ENCODE measurements at places on chromosomes 5 and 9.

- DNase-seq, result no peak
Observed at GRCh38 chr9:27181381-27181780, 72.4 kb downstream of the TEK start.

- DNase-seq, result no peak
Observed at GRCh38 chr9:92775466-92775865, 10.8 kb upstream of the BICD2 start.

- DNase-seq, result no peak
Observed at GRCh38 chr5:17910318-17910717, 276.1 kb downstream of the TAF11L14 start.

- no peak for DNase-seq
Observed at GRCh38 chr5:82796643-82797416, 280.4 kb downstream of the TMEM167A start.

DNA sequence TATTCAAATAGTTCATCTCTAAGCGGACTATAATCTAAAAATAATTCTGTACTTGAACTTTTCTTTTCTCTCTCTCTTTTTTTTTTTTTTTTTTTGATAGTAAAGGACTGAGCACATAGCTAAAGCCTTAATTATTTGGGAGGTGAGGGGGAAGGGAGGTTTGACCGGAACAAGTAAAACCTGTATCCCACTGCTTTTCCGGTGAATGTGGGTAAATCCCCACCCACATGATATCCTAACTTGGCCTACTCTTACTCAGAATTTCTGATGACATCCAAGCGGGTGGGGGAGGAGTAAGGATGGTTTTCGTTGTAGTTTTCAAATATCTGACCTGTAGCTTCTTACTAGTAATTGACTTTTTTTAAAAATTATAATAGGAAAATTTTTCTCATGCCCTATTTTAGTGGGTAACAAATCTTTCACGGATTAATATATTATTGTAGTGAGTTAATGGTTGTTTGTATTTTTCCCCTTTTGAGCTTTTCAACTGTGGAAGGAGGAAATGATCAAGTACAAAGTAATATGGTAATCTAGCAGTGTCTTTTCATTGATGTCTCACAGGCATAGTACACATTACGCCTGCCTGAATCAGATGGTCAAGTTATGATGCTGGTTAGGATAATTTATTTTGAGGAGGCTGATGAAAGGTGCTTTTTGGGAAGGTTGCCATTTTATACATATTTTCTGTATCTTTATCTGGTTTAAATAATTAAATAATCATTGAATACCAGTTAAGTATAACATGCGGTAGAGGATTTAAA, 2.2 kb upstream of the ELL2 start:
- DNase-seq, result no peak

All from CD4-positive, alpha-beta T cell treated with Interleukin-17A for 1 hour (primary cell).